ENCODE measurements at places on chromosomes 11 and 22.

DNA sequence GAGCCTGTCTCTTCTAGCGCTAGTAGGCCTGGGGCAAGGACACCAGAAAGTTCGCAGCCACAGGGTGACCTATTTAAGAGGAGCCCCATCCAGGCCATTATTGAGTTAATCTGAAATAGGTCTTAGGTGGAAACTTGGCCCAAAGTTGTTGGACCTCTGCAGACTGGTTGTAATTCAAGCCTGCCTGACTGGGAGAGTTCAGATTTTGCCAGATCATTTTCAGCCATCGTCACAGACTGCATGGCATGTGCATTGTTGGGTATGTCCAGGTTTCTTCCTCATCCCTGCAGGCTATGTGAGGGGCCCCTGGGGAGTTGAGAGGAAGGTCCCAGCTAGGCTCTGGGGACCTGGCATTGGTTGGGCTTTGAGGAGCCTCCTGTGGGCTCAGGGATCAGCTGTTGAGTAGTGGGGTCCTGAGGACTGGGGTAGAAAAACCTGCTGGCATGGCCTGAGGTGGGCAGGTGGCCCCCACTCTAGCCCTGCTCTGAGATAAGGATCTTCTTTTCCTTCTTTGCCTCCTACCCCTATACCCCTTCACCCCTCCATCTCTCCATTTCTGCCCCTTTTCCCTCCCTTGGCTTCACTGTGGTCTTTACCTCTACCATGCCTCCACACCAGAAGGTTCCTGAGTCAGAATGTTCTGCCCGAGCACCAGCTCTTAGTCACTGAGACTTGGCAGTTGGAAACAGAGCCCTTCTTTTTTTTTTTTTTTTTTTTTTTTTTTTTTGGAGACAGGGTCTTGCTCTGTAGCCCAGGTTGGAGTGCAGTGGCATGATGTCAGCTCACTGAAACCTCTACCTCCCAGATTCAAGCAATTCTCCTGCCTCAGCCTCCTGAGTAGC is 112.7 kb downstream of the MORC2 start:
- DNase-seq: no peak

- DNase-seq: no peak
Measured at GRCh38 chr11:12971955-12972354, 37.2 kb upstream of the RASSF10 start.

- DNase-seq: no peak
Measured at GRCh38 chr11:74024261-74025029, 15.6 kb upstream of the UCP3 start.

DNA sequence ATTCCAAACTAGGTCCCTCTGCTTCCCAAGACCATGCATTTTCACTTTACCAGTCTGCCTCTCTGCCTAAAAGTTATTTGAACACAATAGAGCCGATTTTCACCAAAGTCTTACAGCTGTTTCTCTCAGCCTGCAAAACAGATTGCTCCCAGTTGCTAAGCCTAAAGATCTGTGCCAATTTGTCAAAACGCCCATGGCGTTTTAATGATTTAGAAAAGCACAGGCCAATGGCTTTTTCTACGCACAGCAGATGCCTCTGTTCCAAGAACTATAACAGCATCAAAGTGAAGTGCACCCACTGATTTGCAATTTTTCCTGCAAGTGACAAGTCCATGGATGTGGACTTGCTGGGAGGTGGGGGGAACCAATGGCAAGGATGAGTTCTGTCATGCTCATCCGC is 173.9 kb upstream of the SYN3 start:
- DNase-seq: no peak

DNA sequence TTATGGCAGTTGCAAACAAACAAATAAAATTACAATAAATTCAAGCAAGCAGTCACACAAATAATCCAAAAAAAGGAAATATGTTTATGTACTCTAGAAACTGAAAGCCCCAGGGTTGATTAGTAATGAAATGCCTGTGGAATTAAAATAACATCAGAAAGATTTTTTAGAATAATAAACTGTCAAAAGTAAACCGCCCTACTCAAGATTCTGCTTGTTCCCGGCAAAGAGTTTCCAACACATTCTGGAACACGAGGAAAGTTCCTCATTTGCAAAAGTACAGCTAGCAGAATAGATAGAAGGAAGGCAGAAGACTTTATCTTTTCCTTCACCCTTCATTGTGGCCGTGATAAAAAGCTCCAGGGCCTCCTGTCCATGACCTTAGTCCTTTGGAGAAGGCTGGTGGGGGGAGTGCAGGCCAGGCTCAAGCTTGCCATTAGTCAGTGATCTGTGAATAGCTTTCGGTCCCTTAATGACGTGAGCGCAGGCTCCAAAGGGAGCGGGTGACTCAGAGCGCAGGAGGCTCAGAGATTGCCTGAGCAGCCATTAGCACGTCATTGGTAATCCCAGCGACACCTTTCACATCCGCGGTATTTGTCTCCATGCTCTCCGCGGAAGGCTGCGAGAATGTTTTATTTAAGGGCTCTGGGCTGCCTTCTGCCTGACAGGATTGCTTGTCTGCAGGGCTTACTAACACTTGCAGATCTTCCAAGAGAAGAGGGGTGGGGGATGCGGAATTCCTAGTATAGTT is 458.3 kb downstream of the METTL15 start:
- DNase-seq: no peak

GRCh38 chr11:38672445-38672844 is 2074.4 kb upstream of the RAG2 start:
- no peak for DNase-seq

GRCh38 chr11:20114588-20114987 is 45.7 kb downstream of the DBX1 start:
- DNase-seq: no peak

DNA sequence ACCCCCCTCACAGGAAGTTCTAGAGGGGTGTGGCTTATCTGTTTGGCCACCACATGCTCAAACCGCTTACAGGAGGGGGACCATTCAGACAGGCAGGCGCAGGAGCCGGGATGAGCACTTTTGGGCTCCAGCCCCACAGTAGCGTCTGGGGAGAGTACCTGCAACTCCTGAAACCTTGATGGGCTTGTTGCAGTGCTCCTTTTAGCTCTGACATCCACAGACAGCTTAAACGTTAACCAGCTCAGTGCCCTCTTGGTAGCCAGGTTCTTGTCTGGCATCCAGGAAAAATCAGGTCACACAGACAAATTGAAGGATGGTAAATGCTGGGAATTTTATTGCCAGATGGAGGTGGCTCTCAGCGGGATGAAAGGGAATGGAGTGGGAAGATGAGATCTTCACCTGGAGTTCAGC is 326.3 kb downstream of the ETS1 start:
- no peak for DNase-seq

GRCh38 chr11:60769811-60770210 is 13.1 kb downstream of the MS4A15 start:
- DNase-seq: no peak

GRCh38 chr22:44172370-44173108 is 8.2 kb upstream of the PARVG start:
- no peak for DNase-seq

DNA sequence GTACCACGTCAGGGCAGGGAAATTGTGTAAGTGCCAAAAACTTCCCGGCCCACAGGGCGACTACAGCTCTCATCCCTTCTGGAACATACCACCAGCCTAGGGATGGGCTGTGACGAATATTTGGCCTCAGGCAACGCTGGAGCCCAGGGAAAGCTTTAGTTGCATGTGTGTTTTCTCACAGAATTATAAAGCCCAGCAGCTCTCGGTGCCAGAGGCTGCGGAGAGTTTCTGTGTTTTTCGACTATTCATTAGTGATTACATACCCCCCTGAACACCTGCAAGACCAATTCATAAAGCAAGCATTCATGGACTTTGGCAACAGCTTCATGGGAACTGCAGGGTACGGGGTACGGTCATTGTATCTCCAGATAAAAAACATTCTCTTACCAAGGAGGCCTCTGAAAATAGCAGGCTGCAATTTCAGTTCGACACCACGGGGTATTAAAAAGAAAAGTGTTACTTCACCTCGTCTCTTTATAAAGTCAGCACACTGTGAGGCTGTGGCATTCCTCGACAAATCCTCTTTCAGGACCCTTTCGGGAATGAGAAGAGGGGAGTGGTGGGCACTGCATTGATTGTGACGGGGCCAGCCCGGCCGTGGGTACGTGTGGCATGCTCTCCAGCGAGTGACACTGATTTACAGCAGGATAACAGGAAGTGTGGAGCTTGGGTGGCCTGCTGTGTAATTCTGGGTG is 243.6 kb upstream of the SORL1-AS1 start:
- no peak for DNase-seq

- DNase-seq: no peak
Measured at GRCh38 chr11:119772076-119772475, 43.1 kb upstream of the NECTIN1 start.

DNA sequence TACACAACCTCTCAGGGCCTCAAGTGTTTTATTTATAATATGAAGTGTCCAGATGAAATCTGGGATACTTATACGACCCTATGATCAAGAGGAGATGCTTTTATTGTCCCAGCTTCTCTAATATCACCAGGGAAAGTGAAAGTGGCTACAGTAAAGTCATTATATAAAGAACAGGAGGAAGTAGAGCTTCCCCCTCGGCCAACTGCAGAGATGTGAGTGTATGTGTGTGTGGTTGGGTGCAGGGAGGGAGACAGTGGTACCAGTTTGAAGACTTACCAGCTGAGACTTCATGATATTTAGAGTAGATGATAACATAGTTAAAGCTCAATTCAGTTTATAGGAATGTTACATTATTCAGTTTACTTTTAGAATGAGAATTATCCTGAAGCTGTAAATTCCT is 373.6 kb upstream of the DDI1 start:
- DNase-seq: no peak

GRCh38 chr22:29152954-29153719 is 52.6 kb upstream of the EMID1 start:
- DNase-seq: no peak

All from stimulated activated CD8-positive, alpha-beta memory T cell treated with anti-CD3 and anti-CD28 coated beads, Interleukin-4, amount 100 ng/mL, for 1 hour (primary cell).